AG20443 (cell line): ENCODE measurements at places on chromosomes 1 and 21.

DNA sequence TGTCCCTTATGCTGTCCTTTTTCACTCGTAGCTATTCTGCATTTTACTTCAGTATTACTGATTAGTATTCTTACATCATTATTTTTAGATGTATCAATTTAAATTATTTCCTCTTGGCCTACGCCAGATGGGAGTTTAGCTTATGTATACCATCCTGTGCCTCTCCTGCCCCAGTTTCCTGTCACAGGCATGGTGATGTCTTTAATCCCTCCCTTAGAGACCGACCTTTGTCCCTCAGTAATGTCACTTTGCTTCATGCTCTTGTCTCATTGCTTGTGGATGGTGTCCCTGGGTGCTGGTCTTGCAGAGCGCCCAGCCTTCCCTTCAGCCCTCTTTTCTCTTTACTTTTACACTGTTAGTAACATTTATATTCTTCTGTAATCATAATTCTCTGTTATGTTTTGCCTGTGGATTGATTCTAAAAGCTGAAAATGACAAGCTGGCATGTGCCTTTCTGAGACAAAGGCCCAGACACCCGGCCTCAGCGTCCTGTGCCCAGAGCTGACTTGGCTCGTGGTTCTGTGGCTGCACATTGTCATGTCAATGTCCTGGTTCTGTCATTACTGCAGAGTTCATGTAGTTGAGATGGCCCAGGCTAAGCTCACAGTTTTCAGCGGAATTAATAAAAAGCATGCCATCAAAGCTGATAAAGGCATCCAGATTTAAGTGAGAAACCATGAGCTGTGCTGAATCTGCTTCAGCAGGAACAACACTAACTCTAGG, 100.7 kb downstream of the MTR start:
- DNase-seq = no peak

GRCh38 chr1:43288058-43288784, 2.8 kb upstream of the C1orf210 start:
- DNase-seq = no peak

GRCh38 chr1:64097859-64098258, 105.6 kb upstream of the UBE2U start:
- no peak for DNase-seq

- DNase-seq = no peak
These were observed 68.5 kb upstream of the PLXNA2 start for GRCh38 chr1:208312706-208313105.

DNA sequence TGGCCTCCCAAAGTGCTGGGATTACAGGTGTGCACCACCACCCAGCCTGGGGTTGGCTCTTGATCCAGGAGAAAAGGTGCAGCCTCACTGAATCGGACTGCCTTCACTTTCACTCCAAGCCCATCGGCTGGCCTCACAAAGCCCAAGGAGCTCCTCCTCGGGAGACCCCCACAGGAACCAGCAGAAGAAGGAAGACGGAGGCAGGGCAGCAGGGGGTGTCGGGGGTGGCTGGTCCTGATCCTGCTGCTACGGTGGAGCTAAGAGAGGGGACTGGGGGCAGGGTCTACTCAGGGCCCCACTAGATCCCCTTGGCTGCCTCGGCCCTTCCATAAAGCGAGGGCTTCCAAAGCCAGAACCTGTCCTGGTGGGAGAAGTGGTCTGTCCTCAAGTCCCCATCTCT, 93.9 kb downstream of the STUM start:
- no peak for DNase-seq

DNA sequence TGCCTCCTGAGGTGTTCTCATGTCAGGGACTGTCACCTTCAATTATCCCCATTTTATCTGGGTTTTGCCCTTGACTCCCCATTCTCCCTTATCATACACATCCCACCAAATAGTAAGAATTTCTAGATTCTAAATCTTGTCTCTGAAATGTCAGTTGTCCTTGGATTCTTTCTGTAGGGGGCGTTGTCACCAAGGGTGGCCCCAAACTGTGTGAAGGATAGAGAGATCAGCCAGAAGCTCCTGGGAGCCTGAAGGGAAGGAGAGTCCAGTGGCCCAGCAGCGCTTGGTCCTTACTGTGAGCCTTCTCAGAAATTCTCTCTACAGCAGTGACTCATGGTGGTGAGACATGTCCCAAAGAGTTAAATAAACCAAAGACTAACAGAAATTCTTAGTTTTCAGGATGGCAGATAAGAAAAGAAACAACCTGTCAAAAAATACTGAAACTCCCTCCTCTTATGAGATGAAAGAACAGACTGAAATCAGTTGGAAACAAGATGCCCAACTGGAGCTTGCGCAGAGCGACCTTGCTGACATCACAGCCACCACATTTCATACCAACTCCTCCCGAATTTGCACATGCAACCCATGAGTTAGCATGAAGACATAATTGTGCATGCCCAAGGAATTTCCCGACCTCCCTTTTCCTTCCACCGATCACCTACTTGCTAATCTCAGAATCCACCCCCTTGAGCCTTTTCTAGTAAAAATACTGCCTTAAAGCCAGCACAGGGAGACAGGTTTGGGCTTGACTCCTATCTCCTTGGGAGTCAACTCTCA, 109.8 kb downstream of the ELAVL4 start:
- no peak for DNase-seq

- DNase-seq = no peak
These were observed 32.1 kb downstream of the KRTAP10-1 start for GRCh38 chr21:44507673-44508425.

- no peak for DNase-seq
These were observed 99.4 kb downstream of the FAF1 start for GRCh38 chr1:50860702-50861101.

DNA sequence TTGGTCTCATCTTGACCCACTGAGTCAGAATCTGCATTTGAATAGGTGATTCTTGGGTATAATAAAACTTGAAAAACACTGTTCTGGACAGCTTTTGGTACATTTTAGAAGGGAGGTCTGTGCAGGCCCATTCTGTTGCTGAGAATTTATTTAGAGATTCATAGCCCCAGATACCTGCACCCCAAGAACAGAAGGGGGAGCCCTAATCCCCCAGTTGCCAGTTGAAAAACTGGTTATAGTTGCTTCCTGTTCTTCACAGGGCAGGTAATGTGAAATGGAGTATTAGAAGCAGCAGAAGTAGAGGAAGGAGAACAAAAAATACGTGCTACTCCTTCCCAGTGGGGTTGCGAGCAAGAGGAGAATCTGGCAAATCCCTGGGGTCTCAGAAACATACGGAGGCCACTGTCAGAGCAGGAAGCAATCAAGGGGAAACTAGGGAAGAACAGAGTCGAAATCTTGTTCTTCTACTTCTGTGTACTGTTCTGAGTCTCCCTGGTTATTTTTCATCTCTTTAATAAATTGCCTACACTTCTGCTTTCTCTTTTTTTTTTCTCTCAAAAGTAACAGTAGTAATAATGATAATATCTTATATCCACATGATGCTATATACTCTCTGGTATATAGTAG, 4.6 kb upstream of the CLCA2 start:
- DNase-seq = peak; percentile 36
